ENCODE measurements at places on chromosomes 4 and X. TPM values are rescaled to one million over a fixed set of nuclear protein-coding genes. Genes with fewer than 3 reads are reported as not detected.

CBLL2 gene
- not detected for total RNA-seq

LSM6 gene
- total RNA-seq = 22.3 TPM

GRCh38 chrX:4655743-4656142 is 942.3 kb upstream of the PRKX start:
- peak; percentile 36 for DNase-seq

GRCh38 chr4:150950657-150951288 is 64.3 kb downstream of the LRBA start:
- peak; percentile 53 for DNase-seq

DNA sequence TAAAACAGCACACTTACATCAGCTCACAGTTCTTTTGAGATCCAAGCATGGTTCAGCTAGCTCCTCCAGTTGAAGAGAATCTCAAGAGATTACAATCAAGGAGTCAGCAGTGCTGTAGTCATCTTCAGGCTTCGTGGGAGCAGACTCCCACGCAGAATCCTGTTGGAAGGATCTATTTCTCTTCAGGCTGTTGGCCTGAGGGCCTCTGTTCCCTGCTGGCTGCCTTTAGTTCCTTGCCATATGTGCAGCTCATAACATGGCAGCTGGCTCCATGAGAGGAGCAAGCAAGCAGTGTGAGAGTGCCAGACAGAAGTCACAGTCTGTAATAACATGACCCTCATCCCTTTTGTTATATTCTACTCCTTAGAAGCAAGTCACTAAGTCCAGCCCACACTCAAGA is 168.6 kb downstream of the COX18 start:
- no peak for DNase-seq

GRCh38 chr4:25843340-25844097 is 19.3 kb downstream of the SEL1L3 start:
- peak; percentile 26 for DNase-seq

Data from renal cortical epithelial cell (primary cell).